ENCODE measurements at places on chromosomes 16 and 17. TPM values are rescaled to one million over a fixed set of nuclear protein-coding genes. Genes with fewer than 3 reads are reported as not detected.
A peak's percentile ranks its signal among the peaks of the same experiment; 100 is the strongest.

DNA sequence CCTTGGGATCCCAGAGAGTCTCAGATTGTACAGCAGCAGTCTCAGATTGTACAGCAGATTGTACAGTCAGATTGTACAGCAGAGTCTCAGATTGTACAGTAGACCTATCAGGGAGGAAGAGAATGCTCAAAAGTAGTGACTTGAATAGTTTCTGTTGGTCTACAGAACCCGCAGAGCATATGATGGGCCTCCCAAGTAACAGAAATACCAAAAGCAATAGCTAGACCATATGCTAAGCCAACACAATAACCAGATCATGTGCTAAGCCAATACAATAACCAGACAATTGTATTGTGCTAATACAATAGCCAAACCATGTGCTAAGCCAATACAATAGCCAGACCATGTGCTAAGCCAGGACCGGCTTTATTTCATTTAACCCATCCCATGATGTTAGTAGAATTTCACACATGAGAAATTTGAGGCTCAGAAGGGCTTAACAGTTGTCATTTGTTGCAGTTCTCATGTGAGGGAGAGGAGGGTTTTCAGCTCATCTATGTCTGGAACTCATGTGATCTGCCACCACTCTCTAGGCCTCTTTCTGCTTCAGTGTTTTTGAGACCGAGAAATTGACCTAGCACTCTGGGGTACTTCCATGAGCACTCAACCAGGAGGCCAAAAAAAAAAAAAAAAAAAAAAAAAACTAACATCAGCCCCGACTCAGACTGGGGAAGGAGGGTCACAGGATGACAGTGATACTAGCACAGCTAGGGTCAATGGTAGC is 144.0 kb downstream of the SOX9 start:
- DNase-seq, result no peak

GRCh38 chr16:81784072-81784795 is 5.1 kb downstream of the PLCG2 start:
- DNase-seq, result no peak

GRCh38 chr16:3198334-3199072 is 10.5 kb downstream of the OR1F1 start:
- no peak for DNase-seq

DNA sequence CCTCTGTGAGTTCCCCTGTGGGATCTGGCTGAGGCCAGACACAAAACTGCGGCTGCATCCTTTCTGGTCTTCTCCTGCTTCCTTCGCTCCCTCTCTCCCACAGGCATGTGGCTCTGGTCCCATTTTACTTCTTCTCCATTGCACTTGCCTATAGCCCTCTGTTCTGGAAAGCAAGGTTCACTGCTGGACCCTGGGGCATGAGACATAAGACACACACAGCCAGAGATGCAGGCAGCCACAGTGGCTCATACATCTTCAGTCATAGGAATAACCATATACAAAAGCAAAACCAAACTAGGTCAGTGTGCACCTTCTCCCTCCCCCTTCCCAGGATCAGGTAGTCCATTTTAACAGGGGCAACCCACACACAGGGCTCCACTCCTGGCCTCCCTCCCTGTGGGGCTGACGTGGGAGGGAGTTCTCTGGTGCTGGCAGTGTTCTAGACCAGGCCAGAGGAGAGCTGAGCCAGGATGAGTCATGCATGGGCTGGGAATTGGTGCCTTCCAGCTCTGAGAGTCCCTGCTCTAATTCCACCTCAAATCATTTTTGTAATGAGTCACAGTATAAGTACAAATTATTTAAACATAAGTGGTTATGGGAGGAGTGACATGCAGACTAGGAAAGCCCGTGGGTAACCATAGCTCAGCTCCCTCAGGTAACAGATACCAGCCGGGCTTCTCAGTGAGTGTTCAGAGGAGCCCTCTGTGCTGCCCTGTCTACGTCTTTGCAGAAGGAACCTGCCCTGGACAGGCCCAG is 58.0 kb downstream of the ASIC2 start:
- peak; percentile 19 for DNase-seq

- no peak for DNase-seq
Observed at GRCh38 chr16:66486773-66487579, 59.9 kb downstream of the BEAN1 start.

DNA sequence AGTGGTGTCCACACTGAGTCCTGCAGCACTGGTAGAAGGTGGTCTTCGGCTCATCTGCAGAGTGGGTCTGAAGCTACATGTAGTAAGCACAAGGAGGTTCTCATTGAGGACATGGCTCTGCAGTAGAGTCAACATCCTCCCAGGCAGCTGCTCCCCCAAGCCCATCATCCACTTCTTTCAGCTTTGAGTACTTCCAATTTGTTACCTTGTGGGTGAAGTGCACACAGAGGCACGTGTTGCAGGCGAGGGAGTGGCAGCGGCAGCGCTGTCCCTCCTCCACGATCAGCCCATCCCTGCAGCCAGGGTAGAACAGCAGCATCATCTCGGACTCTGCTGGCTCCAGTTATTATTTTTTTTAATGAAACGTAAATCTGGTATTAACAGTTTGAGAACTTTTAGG is 1.8 kb upstream of the SSTR2 start:
- no peak for DNase-seq

DNA sequence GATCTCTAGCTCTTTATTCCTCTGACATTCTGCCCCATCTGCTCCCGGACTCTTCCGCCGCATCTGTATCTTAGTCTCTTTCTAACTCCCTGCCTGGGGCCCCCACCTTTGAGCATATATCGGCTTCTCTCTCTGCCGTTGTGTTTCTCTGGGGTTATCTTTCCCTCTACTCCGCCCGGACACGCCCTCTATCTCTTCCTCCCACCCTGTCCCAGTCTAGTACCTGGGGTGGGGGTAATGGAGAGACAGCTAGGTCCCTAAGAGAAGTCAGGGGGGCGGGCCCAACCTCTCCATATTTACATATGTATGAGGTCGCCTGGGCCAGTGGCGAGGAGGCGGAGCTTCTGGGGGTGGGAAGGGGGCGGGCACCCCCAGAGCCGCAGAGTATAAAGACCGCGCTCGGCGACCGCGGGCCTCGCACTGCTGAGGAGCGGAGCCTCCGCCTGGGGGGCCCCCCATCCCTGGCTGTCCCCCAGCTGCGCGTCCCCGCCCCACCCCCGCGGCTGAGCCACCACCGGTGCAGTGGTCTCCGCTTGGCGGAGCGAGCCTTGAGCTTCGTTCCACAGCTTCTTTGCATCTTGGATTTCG is at the start of gene ATP1B2:
Gene ATP1B2, plus strand, starts transcription at position 418 of the 588 bp plus-strand sequence. CDS start 593 bp downstream, outside the sequence.
- DNase-seq, result peak; percentile 65

DNA sequence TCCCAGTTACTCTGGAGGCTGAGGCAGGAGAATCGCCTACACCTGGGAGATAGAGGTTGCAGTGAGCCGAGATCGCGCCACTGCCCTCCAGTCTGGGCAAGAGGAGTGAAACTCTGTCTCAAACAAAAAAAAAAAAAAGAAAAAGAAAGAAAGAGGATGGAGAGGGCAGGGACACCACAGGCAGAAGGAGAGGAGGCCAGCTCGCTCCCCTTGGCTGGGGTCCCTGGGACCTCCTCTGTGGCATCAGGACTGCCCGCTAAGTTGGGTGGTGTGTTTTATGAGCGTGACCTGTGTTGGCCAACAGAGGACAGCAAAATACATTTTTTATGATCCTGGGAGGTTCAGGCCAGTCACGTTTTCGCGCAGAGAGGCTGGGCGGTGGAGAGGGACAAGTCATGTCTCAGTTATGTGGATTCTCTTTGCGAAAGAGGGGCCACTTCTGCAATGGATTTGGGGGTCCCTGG is 229.6 kb downstream of the MRTFB start:
- DNase-seq, result peak; percentile 77

Gene MEIOB
- total RNA-seq, result not detected

GRCh38 chr17:50280801-50281441 is 6.7 kb downstream of the TMEM92 start:
- DNase-seq, result no peak

GRCh38 chr17:13520899-13521572 is 80.7 kb downstream of the HS3ST3A1 start:
- DNase-seq, result no peak

All from left colon (tissue), 2 donors.